ENCODE measurements at places on chromosomes 16 and 17. TPM values are rescaled to one million over a fixed set of nuclear protein-coding genes. Genes with fewer than 3 reads are reported as not detected.

DNA sequence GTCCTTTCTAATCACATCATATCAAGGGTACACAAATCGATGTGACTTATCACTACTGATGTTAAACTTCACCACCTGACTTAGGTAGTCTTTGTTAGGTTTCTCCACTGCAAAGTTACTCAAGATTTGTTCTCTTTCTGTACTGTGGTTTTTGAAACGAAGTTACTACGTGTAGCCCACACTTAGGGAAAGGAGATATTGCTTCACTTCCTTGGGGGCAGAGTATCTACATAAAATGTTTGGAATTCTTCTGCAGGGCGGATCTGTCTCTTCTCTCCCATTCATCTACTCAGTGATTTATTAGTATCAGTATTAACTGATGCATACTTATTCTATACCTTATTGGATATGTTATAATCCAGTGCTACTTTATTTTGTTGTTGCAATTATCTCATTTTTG lies 403.6 kb upstream of the MON1B start:
- DNase-seq: no peak

- peak; percentile 81 for DNase-seq
Measured at GRCh38 chr17:20095336-20096080, 86.3 kb downstream of the SPECC1 start.

GRCh38 chr16:27475561-27475960 lies 73.6 kb downstream of the IL21R start:
- peak; percentile 66 for DNase-seq

The TBC1D3G gene
- polyA plus RNA-seq: not detected

The CEP112 gene
- polyA plus RNA-seq: 20.0 TPM

The GP1BA gene
- polyA plus RNA-seq: 1.5 TPM

The PLXDC1 gene
- 14.0 TPM for polyA plus RNA-seq

The TRPV3 gene
- 1.6 TPM for polyA plus RNA-seq

Data from muscle of back (tissue), 13 donors.